ENCODE measurements at places on chromosomes 2 and 18. TPM values are rescaled to one million over a fixed set of nuclear protein-coding genes. Genes with fewer than 3 reads are reported as not detected.

DNA sequence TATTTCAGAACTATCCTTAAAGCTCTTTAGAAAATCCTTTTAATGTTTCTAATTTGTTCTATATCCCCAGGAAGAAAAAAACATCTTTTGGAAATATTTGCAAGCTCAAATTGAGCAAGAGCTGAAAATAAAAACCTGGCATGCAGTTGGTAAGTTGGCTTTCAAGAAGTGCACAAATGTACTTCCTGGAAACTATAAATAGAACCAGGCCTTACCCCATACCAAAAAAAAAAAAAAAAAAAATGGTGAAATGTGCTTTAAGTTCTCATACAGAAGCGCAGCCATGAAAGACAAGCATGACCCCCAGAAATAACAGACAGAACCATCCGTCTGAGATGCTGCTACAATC, 178.5 kb downstream of the HDAC4 start:
- DNase-seq, result peak; percentile 3

DNA sequence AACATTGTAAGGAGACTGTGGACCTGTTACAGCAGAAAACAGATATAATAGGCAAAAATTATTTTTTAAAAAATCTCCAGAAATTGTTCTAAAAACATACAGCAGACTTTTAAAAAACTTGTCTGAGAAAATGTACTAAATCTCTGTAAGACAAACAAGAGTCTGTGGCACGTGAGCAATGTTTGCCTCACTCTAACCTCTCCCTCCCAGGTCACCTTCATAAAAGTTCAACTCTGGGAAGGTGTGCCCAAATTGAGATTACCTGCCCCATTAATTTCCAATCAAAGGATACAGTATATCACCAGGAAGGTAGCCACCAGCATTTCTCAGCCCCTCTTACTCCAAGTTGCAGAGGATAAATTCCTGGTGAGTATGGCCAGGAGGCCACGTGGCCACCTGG, 992.7 kb downstream of the TMEM182 start:
- no peak for DNase-seq

GRCh38 chr2:161166538-161167409, 6.5 kb downstream of the TANK start:
- DNase-seq, result peak; percentile 88

DNA sequence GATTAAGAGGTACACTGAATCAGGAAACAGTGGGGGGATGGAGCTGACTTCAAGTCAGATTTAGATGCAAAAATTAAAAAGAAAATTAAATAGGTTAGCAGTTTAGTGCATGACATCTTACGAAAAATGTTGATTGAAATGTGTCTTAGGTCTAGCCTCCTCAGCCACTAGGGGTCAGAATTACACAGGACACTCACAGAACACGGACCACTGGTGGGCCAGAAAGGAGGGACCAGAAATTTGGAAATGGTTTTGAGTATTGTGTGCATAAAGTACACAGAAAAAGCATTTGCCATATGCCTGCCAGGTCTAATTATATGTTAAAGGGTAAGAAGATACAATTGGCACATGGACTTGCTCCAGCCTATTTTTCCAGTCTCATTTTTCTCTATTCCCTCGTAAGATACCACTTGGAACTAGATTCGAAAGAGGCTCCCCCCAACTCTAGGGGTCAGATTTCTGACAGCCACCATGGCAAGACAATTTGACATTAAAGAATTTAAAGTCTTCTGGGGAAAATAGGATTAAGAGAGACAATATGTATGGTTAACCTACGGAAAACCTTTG, 550.2 kb upstream of the SETBP1 start:
- no peak for DNase-seq

The SLC35F5 gene
- total RNA-seq, result 12.1 TPM
